CD4-positive, alpha-beta memory T cell (primary cell): ENCODE measurements at places on chromosomes 2 and 18.

DNA sequence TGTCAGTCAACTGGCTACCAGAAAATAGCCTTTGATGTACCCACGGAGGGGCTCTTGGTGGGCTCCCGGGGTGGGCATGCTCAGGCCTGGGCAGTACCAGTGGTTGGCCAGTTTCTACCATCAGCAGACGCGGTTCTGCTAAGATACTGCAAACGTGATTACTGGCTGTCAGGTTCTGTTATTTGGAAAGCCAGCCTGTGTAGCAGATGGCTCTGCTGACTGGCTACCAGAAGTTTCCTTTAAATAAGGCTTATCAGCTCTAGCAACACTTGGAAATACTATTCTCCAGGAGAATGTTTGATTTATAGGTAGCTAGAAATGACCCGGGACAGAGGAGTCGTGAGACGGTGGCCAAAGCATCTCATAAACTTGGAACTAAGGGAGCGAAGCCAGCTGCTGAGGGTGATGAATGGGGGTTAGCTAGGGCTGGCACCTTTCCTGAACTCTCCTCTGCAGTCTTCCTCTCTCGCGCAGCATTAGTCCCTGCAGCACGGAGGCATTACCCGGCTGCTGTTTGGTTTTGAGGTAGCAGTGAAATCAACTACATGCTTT, 171.9 kb downstream of the AGAP1 start:
- DNase-seq = no peak

GRCh38 chr2:74077636-74078035, 70.1 kb downstream of the BOLA3 start:
- DNase-seq = no peak

- no peak for DNase-seq
Measured at GRCh38 chr2:183244300-183244844, 120.1 kb downstream of the NUP35 start.

- DNase-seq = no peak
Measured at GRCh38 chr18:32160547-32160946, 29.3 kb upstream of the MEP1B start.

- DNase-seq = no peak
Measured at GRCh38 chr2:180203972-180204371, 196.9 kb upstream of the CWC22 start.

GRCh38 chr2:172804423-172804822, 68.8 kb downstream of the RAPGEF4 start:
- no peak for DNase-seq

DNA sequence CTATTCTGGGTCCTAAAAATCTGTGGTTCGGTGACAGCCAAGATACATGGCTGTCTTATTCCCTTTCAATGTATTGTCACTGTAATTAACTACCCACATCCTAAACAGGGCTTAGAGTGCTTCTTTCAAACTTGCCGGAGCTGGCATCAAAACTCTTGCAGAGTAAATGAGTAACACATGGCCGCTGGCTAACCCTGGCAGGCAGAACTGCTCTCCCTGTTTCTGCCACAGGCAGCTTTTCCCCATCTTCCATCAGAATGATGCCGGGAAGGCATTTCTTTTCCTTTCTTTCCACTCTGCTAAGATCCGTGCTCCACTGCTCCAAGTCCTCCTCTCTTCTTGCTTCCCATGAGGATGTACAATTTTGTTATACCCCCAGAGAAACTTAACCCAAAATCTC, 54.8 kb upstream of the PTPRM start:
- no peak for DNase-seq

DNA sequence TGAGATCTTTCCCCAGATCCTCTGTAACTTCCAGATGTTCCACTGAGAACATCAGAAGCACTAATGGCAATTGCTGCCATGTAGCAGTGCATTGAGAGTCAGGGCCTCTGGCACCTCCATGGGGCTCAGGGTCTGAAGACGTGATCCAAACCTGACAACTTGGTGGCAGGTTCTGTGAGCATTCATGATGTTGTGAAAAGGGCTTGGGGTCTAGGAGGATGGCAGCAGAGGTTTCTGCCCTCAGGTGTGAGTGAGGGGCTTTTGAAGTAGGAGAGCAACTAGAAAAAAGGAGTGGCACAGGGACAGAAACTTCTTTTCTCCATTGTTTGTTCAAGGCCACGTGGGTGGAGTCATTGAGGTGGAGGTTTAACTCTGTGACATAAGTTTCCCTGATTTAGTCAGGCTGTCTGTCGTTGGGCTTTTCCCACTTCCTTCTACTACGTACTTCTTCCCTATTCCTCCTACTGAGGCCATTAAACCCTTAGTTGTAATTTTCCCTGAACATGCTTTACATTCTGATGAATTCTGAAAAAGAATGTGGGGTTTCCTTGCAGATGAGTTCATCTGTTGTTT, 13.1 kb downstream of the CFLAR start:
- no peak for DNase-seq

DNA sequence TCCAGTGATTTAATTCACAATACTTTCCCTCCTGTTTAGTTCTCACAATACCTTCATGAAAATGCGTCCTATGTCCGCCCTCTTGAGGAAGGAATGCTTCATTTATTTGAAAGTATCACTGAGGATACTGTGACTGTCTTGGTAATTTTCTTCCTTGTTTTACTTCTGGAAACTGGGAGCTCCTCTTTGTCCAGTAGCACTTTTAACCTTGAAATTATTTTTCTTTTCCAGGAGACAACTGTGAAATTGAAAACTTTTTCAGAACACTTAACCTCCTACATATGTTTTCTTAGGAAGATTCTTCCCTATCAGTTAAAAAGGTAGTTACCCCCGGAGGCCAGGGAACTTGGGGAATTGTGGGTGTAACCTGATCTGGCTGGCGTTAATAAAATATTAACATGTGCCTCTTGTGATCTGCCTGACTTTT, 58.9 kb upstream of the STON1 start:
- no peak for DNase-seq

DNA sequence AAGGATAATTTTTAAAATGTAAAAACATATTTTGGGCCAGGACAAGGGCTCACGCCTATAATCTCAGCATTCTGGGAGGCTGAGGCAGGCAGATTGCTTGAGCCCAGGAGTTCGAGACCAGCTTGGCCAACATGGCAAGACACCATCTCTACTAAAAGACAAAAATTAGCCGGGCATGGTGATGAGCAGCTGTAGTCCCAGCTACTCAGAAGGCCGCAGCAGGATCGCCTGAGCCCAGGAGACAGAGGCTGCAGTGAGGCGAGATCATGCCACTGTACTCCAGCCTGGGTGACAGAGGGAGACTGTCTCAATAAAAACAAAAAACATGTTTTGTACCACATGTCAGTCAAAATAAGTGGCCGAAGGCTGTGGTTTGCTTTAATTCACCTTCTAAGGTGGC, 122.5 kb downstream of the HDAC4 start:
- DNase-seq = no peak

GRCh38 chr2:217751192-217751591, 251.6 kb downstream of the TNS1 start:
- no peak for DNase-seq

- no peak for DNase-seq
Measured at GRCh38 chr2:50596515-50596914, 435.4 kb downstream of the NRXN1 start.

DNA sequence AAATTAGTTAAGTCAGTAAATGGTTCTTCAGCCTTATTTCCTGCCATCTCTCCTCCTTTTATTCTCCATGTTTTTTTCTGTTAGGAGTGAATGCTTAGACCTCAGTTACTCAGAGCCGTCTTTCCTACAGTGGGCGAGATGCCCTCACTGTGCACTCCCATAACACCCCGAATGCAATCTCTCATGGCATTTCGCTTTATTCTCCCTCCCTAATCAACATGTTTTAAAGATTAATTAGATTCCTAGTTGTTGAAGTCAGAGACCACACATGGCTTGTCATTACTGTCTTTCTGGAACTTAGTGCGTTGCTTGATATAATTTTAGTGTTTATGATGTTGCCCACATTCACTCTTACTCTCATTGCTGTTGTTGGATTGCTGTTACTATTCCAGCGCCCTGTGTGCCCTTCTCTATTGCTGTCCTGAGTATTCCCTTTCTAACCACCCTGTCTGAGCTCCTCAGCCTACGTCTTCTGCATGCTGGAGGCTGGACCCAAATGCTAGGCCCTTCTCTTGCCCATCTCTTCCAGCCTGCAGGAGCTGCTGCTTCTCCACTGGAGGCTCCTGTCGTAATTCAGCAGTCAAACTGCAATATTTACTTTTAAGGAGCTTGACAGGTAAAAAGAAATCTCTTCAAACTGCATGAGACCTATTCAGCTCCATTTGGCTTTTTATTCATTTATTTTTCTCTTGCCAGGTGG, 99.3 kb downstream of the MAP2 start:
- no peak for DNase-seq

DNA sequence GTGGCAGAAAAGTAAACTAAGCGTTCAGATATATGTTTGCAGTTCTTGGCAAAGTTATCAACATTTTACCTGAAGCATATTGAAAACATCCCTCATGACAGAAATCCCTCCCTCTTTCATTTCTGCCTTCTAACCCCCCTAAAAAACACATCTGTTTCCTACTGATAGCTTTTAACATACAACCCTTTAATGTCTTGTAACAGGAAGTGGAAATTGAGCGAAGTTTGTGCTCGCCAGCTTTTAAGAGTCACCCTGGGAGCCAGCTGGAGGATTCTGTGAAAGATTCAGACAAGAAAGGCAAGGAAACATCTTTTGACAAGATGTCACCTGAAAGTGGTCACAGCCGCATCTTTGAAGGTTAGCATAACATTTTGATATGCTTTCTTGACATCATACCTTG, 247.4 kb downstream of the XIRP2 start:
- no peak for DNase-seq

- DNase-seq = no peak
Measured at GRCh38 chr2:144350151-144350802, 169.6 kb downstream of the ZEB2 start.

DNA sequence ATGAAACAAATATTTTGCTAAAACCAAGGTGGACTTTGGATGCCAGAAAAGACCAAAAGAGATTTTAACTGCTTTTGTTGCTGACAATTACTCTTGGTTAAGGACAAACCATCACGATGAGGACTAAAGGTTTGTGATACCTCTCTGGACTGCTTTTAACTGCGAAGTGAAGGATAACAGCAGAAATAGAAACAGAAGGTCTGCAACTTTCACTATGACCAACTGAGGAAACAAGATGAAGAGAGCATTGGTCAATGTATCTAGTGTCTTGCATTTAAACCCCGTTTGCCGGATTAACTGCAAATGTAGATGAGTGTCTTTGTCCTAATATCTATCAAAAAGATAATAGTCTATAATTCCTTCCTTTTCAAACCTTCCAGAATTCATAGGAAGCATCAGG, 541.7 kb downstream of the ERBB4 start:
- DNase-seq = no peak
